ENCODE measurements at places on chromosomes 16 and 17.
A peak's percentile ranks its signal among the peaks of the same experiment; 100 is the strongest.

DNA sequence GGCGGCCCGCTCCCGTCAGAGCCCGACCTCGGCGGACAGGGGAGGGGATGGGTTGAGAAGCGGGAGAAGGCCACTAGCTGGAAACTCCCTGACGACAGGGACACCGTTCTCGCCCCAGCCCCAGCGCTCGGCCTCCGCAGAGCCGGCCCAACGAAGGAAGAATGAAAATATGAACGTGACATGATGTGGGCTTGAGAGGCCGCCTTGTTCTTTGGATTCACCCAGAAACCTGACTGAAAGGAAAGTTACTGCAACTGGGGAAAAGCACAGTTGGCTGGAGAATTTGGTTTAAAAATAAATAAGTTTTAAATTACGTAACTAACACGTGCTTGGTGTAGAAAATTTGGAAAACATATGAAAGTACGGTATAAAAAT lies 21.1 kb downstream of the NPTX1 start:
- peak; percentile 71 for DNase-seq

DNA sequence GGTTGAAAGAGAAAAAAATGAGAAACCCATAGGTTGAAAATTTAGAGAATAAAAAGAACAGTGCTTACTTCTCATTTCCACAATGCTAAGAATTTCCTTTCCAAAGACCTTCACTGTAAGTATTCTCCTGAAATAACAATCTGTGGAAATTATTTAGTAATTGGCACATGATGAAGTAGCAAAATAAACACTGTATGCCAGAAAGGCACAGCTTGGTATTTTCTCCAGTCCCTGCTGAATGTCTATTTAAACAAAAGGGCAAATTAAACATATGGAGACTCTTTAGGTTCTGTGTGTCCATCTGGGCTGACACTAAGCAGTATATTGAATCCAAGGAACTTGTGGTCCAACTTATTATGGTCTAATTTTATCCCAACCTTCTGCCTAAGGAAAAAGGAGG lies 46.1 kb downstream of the CHCT1 start:
- DNase-seq = no peak

DNA sequence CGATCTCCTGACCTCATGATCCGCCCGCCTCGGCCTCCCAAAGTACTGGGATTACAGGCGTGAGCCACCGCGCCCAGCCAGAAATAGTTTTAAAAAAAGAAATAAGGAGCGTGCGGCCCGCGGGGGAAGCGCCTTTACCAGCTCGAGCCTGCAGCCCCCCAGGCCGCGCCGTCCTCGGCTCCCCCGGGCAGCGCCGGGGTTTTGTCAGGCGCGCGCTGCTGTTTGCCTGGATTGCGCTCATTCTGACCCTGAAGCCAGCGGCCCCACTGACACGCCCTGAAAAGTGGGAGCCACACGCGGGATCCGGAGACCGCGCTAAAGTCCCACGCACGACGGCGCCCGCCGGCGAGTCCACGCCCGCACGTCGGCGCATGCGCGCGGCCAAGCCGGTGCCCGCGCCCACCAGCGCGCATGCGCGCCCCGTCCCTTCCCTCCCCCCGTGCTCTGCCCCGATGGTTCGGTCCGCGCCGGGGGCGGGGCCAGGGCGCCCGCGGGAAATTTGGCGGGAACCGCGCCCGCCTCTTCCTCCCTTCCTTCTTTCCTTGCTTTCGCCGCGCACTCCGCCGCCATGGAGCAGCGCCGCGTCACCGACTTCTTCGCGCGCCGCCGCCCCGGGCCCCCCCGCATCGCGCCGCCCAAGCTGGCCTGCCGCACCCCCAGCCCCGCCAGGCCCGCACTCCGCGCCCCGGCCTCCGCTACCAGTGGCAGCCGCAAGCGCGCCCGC lies at the start of gene CDT1:
Gene CDT1 (plus strand): TSS at position 526 of the 724 bp plus-strand sequence. CDS start 43 bp downstream, at position 569.
- DNase-seq = peak; percentile 89

DNA sequence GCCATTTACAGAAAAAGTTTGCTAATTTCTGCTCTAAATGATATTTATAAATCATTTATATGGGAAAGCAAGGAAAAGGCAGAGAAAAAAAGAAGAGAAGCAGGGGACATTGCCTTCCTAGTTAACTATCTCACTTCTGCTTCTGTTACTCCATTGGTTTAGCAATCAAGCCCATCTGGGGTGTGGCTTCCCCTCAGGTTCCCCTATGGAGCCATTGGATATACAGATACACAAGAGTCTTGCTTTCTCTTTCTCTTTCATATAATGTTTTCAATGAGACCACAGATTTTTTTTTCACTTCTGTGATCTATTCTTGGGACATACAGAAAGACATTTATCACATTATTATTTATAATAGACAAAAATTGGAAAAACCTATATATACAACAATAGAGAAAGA lies 105.6 kb upstream of the TOM1L1 start:
- no peak for DNase-seq
